ENCODE measurements at places on chromosomes 4 and X. TPM values are rescaled to one million over a fixed set of nuclear protein-coding genes. Genes with fewer than 3 reads are reported as not detected.

DNA sequence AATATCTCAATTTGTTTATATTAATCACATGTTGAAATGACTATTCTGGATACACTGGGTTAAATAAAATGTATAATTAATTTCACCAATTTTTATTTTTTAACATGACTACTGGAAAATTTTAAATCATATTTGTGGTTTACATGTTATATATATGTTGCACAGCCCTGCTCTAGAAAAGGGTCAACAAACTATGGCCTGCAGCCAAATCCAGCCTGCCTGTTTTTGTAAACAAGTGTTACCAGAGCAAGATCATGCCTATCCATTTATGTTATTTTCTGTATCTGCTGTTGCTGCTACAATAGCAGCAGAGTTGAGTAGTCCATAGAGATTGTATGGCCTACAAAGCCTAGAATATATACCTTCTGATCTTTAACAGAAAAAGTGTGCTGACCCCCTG lies 1.2 kb downstream of the TCEANC start:
- no peaks in the 10 kb centered on the region for H3K27me3 ChIP-seq
- no peak overlapping the region for H3K27ac ChIP-seq
- no peak for DNase-seq
- no peak overlapping the region for H3K4me3 ChIP-seq
- H3K4me1 ChIP-seq = no peaks in the 10 kb centered on the region

DNA sequence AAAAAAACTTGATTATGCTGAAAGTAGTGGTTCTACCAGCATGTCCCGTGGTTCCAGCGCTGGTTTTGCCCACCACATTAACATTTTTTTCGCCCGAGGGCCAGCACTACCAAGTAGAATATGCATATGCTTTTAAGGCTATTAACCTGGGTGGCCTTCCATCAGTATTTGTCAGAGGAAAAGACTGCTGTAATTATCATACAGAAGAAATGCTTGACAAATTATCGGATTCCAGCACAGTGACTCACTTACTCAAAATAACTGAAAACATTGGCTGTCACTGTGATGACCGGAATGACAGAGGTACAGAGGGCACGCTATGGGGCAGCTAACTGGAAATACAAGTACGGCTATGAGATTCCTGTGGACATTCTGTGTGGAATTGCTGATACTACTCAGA lies 34.6 kb downstream of the PRPS2 start:
- no peak for DNase-seq
- no peak overlapping the region for H3K4me3 ChIP-seq
- H3K27ac ChIP-seq = no peak overlapping the region
- H3K36me3 ChIP-seq = no peaks in the 10 kb centered on the region
- H3K27me3 ChIP-seq = no peaks in the 10 kb centered on the region
- no peaks in the 10 kb centered on the region for H3K4me1 ChIP-seq

DNA sequence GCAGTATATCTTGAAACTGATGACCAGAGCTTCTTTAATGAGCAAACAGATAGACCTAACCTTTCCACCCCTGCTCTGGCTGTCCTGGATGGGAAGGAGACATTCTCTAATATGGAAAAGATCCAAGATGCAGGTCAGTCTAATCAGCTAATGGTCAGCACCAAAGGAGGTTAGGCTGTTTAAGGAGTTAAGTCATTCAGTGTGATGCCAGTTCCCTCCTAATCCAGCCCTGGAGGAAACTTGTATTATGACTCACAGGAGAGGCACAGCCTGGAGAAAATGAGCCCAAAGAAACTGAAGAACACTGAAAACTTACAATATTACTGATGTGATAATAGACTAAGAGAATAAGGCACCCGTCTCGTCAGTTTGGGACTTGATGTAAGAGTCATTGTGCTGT lies 323.0 kb downstream of the HNRNPD start:
- no peak for DNase-seq
- H3K4me1 ChIP-seq = no peaks in the 10 kb centered on the region

GRCh38 chr4:158458271-158458895 lies 63.3 kb upstream of the RXFP1 start:
- no peak for DNase-seq
- no peak overlapping the region for H3K27ac ChIP-seq
- no peaks in the 10 kb centered on the region for H3K4me1 ChIP-seq
- H3K27me3 ChIP-seq = no peaks in the 10 kb centered on the region
- no peak overlapping the region for H3K4me3 ChIP-seq

KCTD8 gene
- 4.0 TPM for total RNA-seq
